ENCODE measurements at places on chromosomes 12 and 14.
A peak's percentile ranks its signal among the peaks of the same experiment; 100 is the strongest.

GRCh38 chr14:102949801-102950451 lies 27.5 kb downstream of the AMN start:
- no peak for DNase-seq

GRCh38 chr14:65446159-65446558 lies 33.6 kb downstream of the FUT8 start:
- no peak for DNase-seq

GRCh38 chr14:88868558-88869159 lies 44.2 kb downstream of the TTC8 start:
- peak; percentile 3 for DNase-seq

- no peak for DNase-seq
Observed at GRCh38 chr12:42021469-42021868, 123.2 kb downstream of the GXYLT1 start.

GRCh38 chr14:81222126-81222525 lies 1.4 kb upstream of the GTF2A1 start:
- DNase-seq: no peak

- no peak for DNase-seq
Observed at GRCh38 chr12:3207175-3207574, 130.0 kb downstream of the TSPAN9 start.

- DNase-seq: no peak
Observed at GRCh38 chr12:48078901-48079300, 27.0 kb downstream of the SENP1 start.

DNA sequence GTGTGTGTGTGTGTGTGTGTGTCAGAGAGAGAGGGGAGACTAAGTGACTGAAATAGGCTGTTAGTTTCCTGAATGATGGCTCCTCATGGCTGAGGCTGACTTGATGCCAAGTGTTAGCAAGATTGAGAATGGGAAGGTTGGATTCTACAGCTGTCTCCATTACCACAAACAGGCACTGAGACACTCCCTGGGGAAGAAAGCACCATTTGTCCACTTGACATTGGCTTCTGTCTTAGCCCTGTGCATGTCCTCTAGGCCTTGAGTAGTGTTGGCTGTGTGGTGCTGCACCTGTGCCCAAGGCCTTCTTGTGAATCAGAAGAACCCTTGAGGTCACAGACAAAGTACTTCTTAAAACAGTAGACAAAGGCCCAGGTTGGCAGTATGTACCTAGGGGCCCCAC lies 15.6 kb downstream of the ERG28 start:
- no peak for DNase-seq

DNA sequence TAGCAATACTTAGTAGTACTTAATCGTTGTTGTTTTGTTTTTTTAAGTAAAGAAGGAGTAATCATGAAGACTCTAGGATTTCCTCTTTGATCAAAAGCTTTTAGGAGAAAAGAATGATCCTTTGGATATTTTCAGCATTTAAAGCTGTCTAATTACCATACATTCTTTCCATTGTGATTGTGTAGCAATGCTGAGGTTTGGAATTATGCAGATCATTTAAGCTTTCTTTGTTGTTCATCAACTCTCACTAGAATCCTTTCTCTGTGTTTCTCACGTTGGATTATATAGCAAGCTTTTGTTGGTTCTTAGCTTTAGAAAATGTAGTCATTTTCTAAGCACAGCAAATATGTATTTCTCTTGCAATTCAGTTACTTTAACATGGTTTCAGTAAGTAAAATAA lies 25.8 kb downstream of the CCDC91 start:
- DNase-seq: no peak

GRCh38 chr14:96212140-96212539 lies 7.5 kb downstream of the BDKRB2 start:
- no peak for DNase-seq

GRCh38 chr12:18141048-18141982 lies 51.3 kb upstream of the RERGL start:
- DNase-seq: no peak

DNA sequence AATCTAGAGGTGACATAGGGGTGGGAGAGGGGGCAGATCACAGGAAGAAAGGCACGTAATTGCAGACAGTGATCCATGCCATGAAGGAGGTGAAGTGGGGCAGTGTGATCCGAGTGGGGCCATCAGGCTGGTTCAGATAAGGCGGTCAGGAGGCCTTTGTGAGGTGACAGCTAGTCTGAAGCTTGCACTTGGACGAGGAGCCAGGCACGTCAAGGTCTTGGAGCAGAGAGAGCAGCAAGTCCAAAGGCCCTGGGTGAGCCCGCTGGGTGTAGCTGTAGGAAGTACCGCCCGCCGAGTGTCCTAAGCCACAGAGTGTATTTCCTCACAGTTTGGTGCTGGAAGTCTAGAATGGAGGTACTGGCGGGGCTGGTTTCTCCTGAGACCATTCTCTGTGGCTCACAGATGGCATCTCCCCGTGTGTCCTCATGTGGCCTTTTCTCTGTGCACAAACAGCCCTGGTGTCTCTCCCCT lies 23.6 kb downstream of the RHOF start:
- no peak for DNase-seq

- no peak for DNase-seq
Observed at GRCh38 chr12:45343269-45344051, 127.6 kb downstream of the ANO6 start.

- DNase-seq: no peak
Observed at GRCh38 chr12:59594943-59595500, 807 bp upstream of the SLC16A7 start.

- no peak for DNase-seq
Observed at GRCh38 chr12:95661360-95661759, 110.1 kb upstream of the USP44 start.

GRCh38 chr12:81617915-81618314 lies 141.2 kb downstream of the PPFIA2 start:
- DNase-seq: no peak

DNA sequence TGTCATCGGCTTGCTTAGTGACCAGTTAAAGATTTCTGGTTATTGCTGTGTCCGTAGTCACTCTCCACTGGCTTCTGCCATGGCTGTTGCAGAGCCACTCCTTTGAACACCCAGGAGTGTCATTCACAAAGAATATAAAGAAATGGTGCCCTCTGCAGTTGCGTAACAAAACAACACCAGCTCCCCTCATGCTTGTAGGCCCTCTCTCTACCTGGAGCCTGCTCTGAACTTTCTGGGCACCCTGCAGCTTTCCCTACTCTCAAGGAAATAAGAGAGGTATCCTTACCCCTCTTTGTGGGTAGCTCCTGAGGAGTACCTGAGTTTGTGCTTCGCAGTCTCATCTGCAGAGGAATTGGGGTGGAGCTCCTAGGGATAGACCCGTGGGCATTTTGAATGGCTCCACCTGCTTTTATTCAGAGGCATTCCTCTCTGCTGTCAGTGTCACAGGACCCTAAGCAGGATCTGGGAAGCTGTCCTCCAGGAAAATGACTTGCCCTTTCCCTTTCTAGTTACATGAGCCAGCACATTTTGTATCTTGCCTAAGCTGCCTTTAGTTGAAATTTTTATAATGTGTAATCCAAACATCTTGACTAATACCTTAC lies 97.2 kb upstream of the TMEM260 start:
- DNase-seq: no peak

GRCh38 chr14:35220920-35221319 lies 71.3 kb upstream of the PSMA6 start:
- no peak for DNase-seq

GRCh38 chr14:73714656-73715081 lies 485 bp upstream of the PNMA1 start:
- no peak for DNase-seq

GRCh38 chr12:100752841-100753240 lies 41.7 kb upstream of the ANO4 start:
- DNase-seq: no peak

DNA sequence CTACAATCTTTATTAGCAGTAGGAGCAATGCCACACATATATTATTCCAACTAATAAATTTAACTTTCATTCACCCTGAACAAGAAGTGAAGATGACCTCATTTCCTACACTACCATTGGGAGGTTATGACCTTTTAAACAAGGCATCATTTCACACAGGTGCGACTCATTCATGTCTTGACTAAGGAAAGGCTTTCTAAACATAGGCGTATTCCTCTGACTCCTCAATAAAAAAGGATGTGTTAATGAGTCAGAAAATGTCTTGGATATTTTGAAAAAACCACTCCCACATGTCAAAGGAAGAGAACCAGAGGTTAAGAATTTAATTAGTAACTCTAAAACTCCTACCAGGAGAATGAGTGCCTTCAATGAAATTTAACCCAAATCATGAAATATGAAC lies 115.2 kb downstream of the PRICKLE1 start:
- DNase-seq: no peak

DNA sequence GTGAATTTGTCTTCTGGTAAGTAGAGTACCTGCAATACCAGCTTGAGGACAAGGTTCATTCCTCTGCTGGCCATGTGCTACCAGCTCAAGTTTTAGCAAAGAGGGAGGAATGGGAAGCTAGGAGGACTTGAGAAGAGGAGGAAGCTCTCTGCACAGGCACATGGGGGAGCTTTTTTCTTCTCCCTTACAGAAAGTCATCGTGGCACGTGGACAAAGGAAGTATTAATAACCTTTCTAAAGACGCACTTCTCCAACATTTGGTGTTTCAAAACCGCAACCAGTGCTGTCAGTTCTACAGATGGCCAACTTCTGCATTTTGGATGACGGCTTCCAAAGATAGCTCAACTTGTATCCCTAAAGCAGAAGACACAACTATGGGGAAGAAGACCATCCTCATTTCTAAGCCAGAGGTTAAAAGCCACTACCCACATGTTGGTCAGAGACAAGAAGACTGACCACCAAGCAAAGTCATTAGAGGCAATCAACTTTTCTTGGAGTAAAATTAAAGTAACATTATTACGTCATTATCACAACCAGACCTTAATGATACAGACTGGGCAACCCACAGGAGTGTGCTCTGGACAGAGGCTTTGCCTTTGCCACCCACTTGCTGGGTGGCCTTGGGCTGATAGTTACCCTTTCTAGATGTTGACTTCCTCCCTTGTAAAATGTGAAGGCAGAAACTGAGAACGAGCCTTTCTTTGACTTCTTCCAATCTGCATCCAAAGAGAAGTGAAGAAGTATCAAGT lies 12.3 kb upstream of the TMED10 start:
- no peak for DNase-seq

DNA sequence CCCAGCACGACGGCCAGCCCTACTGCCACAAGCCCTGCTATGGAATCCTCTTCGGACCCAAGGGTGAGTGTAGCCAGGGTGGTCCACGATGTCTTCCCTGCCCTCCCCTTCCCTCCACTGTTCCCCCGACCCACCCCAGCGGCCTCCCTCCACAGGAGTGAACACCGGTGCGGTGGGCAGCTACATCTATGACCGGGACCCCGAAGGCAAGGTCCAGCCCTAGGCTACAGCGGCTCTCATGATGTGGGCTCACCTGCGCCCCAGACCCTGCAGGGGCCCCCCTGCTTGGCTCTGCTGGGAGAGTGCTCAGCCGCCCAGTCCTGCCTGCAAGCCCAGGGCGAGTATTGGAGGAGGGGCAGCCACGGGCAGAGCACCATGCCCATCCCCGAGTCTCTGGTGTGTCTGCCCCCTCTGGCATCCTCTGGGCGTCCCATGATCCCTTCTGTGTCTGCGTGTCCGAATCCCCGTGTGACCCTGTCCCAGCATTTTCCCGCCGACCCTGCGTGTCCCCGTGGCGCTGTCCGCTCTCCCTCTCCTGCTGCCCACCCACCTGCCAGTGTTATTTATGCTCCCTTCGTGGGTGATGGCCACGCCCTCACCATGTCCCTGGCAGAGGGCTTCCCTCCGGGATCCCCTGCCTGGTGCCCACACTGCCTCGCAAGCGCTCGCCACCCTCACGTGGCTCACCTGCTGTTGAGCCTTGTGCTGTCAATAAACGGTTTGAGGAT lies 5.0 kb downstream of the CRIP2 start:
- DNase-seq: no peak

DNA sequence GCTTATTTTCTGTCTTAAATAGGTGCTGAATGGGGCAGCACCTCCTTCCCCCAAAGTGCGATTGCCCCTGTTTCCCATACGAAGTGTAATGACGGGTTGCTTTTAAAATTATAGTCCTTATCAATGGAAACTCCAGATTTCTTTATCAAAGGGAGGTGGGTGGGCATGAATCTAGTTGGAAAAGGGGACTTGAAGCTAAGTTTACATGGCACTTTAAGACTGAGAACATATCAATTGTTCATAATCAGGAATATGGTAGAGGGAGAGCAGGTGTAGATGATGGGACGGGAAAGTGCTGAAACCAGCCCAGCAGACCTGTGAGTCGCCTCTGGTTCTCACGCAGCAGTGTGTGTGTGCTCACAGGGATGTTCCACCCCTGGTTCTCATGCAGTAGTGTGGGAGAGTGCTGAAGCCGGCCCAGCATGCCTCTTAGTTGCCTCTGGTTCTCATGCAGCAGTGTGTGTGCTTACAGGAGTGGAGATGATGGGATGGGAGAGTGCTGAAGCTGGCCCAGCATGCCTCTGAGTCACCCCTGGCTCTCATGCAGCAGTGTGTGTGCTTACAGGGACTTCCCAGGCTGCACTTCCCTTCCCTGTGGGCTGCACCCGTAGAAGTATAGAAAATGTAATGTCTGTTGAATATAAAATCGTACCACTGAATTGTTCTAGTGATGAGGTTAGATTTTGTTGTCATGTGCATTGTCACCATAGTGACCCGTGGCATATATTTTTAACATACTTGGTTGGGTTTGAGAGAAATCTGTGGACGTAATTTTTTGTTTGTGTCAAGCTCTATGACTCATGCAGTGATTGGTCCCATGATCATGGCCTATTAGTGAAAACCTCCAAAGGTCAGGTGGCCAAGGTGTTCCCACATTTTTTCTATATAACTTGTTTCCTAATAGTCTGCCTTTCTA lies 51.6 kb downstream of the GPATCH2L start:
- DNase-seq: no peak

DNA sequence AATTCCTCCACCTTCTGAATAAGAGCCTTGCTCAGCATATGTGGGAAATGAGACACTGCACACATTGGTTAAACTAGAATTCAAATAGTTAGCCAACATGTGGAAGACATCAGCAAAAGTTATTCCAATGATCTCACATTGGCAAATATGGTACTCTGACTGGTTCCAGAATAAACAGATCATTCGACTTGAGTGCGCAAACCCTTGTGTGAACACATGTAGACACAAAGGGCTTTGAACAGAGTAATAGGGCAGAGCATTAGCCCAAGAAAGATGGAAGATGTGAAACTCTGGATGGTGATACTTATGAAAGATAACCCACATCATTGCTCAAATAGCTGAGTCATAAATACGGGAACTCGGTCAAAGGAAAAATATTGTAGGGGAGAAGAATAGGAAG lies 1133.4 kb upstream of the SEL1L start:
- DNase-seq: no peak

DNA sequence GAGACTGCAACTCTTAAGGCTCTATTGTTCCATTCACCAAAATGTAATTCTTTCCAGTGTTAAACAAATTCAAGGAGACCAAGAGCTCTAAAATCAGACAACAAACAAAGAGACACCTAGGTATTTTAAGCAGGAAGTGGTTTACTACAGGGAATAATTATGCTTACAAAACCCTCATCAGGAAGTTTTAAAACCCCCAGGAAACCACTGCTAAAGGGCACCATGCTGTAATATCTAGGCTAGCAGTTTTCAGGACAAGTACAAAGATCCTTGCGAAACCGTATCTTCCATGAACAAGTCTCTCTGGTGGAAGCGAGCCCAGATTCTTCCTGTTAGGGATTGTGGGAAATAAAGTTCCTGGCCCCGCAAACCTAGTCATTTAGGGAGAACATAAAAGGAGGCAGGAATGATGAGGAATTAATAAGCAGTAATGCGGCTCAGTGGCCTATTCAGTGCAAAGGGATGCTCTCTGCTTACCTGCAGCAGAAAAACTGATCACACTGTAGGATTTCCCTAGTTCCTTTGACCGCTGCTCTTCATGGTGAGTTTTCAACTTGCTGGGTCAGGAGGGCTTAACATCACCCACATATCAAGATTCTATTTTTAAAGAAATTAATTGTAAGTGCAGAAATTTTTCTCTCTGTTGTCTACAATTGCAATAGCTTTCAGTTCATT lies 42.8 kb downstream of the ACSM4 start:
- DNase-seq: no peak

Data from left renal cortex interstitium (tissue), 4 donors.